ENCODE measurements at places on chromosomes 7 and 10. TPM values are rescaled to one million over a fixed set of nuclear protein-coding genes. Genes with fewer than 3 reads are reported as not detected.

- H3K36me3 ChIP-seq: no peaks in the 10 kb centered on the region
- H3K27me3 ChIP-seq: peaks cover 20% of the 10 kb centered on the region
- DNase-seq: no peak
- H3K4me3 ChIP-seq: no peak overlapping the region
- H3K4me1 ChIP-seq: peaks cover 4% of the 10 kb centered on the region
Measured at GRCh38 chr7:137852108-137852507, 5.3 kb upstream of the DGKI start.

DNA sequence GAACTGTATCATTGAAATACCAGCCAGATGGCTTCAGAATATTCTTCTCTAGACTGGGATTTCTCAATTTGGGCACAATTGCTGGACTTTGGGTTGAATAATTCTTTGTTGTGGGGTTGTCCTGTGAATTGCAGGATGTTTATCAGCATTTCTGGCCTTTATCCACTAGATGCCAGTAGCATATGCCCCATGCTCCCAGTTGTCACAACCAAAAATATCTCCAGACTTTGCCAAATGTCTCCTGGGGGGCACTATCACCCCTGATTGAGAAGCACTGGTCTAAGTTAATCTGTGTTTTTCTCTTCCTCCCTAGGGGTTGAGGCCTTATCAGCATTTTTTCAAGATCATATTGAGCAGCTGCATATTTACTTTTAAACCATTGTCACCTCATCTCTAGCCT is 204.9 kb upstream of the SP8 start:
- no peaks in the 10 kb centered on the region for H3K36me3 ChIP-seq
- H3K4me3 ChIP-seq: no peak overlapping the region
- no peaks in the 10 kb centered on the region for H3K4me1 ChIP-seq

GRCh38 chr10:695396-695795 is 5.9 kb upstream of the DIP2C start:
- DNase-seq: no peak
- no peaks in the 10 kb centered on the region for H3K36me3 ChIP-seq
- no peak overlapping the region for H3K27ac ChIP-seq
- H3K4me3 ChIP-seq: no peak overlapping the region
- H3K27me3 ChIP-seq: peaks cover 12% of the 10 kb centered on the region

DNA sequence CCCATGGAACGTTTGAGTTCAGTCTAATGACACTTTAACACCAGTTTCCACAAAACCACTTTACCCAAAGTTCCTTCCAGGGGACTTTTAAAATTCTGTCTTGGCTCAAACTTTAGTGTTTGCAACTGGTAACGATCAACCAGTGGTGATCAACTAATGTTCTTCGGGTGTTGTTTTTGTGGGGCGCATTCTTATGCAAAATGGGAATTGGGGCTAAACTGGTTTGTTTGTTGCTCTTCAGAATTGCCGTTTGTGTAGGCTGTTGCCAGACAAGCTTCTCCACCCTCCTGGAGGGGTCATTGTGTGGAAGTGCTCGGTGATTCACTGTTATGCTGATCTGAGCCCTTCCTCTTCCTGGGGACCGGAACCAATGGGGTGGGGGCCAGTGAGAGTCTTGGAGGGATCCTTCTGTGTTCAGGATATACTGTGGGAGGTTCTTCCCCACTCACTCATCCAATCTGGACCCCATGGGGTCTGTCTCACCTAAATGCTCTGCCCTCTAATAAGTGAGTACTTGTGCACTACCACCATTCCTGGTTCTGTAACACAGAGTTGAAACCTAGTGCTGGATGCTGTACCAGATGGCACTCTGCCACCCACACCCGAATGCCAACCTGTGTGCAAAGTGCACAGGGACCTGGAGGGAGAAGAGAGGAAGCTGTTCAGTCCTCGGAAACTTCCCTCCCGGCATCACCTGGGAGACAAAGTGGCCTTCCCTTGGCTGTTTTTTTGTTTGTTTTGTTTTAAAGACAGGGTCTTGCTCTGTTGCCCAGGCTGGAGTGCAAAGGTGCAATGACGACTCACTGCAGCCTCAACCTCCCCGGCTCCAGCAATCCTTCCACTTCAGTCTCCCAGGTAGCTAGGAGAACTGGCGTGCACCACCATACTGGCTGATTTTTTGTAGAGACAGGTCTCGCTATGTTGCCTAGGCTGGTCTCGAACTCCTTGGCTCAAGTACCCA is 2.1 kb downstream of the NFE2L3 start:
- peak overlapping the region; percentile 69 for H3K4me3 ChIP-seq
- no peaks in the 10 kb centered on the region for H3K36me3 ChIP-seq
- DNase-seq: peak; percentile 5
- H3K27ac ChIP-seq: no peak overlapping the region

- no peaks in the 10 kb centered on the region for H3K27me3 ChIP-seq
- H3K36me3 ChIP-seq: no peaks in the 10 kb centered on the region
- H3K4me3 ChIP-seq: no peak overlapping the region
- H3K4me1 ChIP-seq: no peaks in the 10 kb centered on the region
- DNase-seq: no peak
- no peak overlapping the region for H3K27ac ChIP-seq
Measured at GRCh38 chr10:124849111-124849773, 47.6 kb downstream of the ABRAXAS2 start.

DNA sequence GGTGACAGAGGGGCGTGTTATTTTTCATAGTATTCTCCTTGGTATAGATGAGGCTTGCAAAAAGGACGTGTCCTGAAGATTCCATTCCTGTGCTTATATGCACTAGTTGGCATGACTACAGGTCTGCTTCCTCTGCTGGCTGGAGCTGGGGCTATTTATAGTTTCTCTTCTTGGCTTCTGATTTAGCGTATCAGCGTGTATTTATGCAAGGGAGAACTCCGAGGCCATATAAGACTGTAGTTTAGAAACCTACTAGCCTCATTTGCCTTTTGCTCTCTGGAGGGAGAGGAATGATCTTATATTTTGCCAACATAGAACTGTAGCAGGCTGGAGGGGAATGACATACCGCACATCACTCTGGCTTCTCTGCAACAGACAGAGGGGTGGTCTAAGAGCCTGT is 39.7 kb downstream of the CACNB2 start:
- no peaks in the 10 kb centered on the region for H3K27me3 ChIP-seq
- no peak overlapping the region for H3K27ac ChIP-seq
- DNase-seq: no peak
- no peak overlapping the region for H3K4me3 ChIP-seq
- no peaks in the 10 kb centered on the region for H3K4me1 ChIP-seq
- H3K36me3 ChIP-seq: no peaks in the 10 kb centered on the region

The ZNF722 gene
- total RNA-seq: not detected

The ARPC1A gene
- 30.4 TPM for total RNA-seq

The OR2A5 gene
- total RNA-seq: not detected
